Hematopoietic multipotent progenitor cell treated with erythropoietin and hydrocortisone succinate and interleukin-3 and kit ligand, for 17 days (in vitro differentiated cells): ENCODE measurements at places on chromosomes 7 and 10.

DNA sequence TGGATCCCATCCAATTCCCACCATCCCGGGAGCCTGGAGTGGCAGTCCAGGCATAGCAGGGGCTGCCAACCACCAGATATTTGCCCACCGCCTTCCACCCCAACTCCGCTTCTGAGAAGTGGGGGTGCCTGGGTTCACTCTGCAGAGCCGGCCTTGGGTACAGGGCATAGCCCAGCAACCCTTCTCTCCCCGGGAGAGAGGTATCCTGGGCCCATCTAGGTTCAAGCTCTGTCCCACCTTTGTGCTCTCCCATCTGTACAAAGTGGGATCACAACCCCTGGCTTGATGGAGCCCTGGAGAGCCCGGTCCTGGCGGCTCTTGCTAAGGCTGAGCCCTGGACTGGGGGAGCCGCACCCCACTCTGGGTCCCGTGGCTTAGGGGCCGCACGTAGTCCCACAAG is 12.2 kb downstream of the MICALL2 start:
- DNase-seq, result no peak

GRCh38 chr10:79266543-79267312 is 80.5 kb upstream of the PPIF start:
- no peak for DNase-seq

GRCh38 chr7:32178677-32179366 is 108.6 kb upstream of the PDE1C start:
- no peak for DNase-seq

GRCh38 chr7:33339074-33339790 is 209.9 kb downstream of the BBS9 start:
- DNase-seq, result no peak

DNA sequence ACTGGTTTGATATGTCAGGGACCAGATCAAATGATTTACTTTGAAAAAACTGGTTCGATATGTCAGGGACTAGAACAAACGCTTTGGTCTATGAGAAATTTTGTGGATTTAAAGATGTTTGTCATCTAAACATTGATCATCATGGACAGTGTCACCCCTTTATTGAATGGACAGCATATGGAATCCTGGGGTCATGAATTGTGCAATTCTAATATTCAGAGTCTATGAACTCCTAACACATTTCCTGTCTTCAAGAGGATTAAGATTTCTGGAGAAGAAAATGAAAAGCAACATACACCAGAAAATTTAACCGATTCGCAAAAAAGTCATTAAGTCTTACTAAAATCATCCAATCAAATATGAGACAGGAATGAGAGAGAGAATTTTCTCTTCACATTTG is 106.4 kb upstream of the FAM133B start:
- DNase-seq, result no peak

GRCh38 chr7:5387711-5388245 is 35.9 kb downstream of the TNRC18 start:
- no peak for DNase-seq

DNA sequence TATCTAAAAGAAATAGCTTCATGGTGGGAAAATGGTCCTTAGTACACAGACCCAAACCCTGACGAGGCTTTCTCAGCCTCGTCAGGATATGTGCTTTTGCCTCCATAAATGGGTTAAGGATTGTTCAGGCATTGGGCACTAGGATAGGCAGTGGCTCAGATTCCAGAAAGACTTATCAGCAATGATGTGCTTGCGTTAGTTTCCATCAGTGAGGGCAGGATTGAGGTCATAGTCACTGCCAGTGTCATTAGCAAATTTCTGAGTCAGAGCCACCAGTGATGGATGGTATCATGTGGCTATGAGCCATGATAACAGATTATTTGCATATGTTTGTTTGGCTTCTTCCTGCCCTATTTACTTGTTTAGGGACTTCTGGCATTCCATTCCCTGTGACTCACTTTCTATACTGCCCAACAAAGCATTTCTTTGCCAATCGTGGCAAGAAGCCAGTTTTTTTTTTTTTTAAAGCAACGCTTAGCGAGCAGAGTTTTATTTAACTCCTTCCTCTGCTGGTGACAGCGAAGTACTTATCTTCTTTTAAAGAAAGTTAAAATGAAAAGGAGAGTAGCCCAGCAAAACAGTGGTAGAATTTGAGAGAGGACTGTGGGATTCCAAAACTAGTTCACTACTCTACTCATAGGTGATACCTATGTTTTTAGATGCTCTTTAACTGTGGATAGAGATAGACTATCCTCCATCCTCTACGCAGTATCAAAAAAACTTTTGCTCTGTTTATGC is 44.4 kb downstream of the MYPN start:
- DNase-seq, result peak; percentile 50
